ENCODE measurements at places on chromosomes 1 and 21.

- DNase-seq, result no peak
Measured at GRCh38 chr1:165508291-165508690, 35.5 kb upstream of the LRRC52 start.

- no peak for DNase-seq
Measured at GRCh38 chr1:14246471-14246870, 352.0 kb upstream of the KAZN start.

DNA sequence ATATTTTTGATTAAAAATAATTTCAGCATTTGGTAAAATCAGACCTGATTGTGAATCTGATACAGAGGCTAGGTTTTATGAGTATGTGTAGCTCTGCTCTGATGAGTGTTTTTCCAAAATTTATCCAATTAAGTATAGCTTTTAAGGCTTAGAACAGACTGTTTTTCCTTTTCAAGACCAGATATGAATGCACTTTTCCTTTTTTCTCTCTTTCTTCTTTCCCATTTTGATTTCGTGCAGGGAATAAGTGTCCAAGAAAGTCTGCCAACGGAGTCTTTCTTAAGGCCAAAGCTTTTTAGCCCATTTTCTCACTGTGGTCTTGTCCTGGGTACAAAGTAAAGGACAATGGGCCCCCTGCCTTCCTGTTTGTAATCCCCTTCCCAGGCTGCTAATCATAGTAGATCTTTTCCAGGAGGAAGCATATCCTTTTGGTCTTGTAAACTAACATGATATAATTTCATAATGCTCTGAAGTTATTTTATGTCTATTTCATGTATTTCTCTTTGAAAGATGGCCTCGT, 2.9 kb downstream of the KIF1B start:
- no peak for DNase-seq

DNA sequence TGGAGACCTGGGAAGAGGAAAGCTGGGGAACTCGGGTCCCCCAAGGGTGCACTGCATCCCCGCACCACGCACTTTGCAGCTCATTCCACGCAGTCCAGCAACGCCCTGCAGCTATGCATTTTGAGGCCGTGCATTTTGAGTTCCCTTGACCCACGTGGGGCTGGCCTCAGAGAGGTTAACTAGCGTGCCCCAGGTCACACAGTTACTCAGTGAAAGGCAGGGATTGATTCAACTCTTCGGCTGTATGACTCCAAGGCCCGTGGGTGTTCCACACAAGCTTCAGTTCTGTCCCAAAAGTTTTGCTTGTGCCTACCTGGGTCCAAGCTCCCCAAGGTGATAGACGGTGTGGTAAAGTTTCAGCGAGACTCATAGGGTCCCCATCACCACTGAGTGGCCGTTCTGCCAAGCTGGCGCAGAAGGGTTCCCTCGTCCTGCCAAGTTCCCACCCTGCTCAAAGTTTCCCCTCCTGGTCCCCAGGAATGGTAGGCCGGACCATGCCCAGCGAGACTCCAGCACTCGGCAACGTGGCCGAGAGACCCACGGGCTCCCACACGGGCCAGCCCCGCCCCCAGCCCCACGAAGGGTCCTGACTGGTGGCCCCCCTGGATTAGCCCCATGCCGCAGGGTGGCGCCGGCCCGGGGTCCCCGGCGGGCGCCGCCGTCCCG, 611 bp downstream of the HSPG2 start:
- DNase-seq, result no peak

DNA sequence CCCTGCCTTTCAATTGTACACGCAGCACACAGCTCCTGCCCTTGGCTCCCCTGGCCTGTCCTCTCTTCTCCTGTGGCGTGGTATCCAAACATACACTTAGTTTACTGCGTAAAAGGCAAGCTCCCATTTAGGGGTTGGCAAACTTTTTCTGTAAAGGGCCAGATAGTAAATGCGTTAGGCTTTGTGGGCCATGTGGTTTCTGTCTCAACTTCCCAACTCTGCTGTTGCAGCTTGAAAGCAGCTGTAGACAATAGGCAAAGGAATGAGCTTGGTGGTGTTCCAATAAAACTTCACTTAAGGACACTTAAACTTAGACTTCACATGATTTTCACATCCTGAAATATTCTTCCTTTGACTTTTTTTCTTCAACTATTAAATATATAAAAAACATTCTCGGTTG, 63.3 kb downstream of the RHOU start:
- no peak for DNase-seq

GRCh38 chr1:97128426-97128825, 406.8 kb downstream of the PTBP2 start:
- DNase-seq, result no peak

DNA sequence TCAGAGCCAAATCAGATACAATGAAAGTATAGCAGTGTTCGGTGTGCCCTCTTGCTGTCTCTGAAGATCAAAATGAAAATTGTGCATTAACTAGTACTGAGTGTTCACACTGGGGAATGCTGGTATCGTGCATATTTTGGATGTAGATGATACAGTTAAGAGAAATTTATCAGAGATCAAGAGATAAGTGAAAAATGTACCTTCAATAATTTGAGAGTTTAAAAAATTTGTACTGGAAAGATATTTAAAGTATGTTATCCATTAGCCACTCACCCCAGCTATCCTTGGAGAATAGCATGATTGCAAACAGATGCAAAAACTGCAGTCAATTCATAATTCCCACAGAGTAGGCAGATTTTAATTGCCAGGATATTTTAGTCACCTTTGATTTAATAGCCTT, 56.4 kb downstream of the GREM2 start:
- DNase-seq, result no peak

DNA sequence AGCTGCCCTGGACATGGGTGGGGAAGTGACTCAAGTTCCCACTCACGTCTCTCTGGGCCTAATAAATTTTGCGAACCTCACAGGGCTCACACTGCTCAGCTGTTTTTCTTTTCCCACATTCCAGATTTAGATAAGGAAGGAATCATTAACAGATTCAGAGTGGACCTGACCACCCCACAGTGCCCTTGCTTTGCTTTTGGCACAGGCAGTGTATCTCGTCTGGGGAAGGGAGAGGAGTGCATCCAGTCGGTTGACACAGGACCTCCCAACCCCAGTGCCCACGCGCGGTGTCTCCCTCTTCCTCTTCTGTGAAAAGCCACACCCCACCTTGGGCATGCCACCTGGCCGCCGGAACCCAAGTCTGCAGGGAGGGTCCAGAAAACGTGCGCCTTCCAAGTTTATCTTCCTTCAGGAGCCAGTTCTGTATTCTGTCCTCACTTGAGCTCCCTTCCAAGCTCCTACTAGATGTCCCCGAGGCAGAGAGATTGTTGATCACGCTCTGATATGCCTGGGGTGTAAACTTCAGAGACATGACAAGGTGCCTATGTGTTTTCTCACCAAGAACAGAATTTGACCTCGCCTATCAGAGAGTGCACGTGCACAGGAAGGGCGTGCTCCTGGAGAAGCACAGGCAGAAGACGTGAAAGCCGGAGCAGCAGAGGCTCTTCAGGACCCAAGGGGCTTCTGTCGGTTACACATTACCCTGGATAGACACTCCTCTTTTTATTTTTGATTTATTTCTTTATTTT, 9.5 kb upstream of the SLC2A5 start:
- no peak for DNase-seq

- DNase-seq, result no peak
Measured at GRCh38 chr1:220367833-220368232, 95.6 kb upstream of the RAB3GAP2 start.

DNA sequence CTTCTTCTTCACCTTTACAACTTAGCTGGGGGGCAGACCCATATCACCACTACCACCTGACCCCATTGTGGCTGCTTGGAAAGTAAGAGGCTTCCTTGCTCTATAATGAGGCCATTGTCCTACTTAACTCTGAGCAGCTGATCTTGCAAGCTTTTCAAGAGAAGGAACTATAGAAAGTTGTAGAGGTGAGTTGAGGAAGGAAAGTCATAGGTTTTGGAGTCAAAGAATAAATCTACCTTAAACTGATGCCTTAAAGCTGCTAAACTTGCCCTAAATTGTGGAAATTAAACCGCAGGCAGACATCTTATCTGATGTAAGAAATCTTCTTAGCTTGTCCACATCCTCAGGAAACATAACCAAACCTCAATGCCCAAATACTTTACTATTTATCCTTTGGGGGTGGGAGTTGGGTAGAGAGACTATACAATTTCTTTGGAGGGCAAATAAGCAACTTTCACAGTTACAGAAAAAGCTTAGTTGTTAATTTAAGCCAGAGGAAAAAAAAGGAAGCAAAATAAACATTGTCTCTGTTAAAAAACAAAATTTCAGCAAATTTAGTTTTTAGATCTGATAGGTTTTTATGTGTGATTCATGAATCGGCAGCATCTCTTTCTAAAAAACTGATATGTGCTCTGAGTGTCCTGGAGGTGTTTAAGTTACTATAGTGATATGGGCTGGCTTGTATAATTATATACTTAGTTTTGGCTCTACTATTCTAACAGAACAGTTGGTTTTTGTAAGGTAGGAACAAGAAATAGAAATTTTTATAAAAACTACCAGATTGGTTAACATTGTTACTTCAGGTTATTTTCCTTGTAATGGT, 4.7 kb downstream of the IL23R start:
- DNase-seq, result no peak

DNA sequence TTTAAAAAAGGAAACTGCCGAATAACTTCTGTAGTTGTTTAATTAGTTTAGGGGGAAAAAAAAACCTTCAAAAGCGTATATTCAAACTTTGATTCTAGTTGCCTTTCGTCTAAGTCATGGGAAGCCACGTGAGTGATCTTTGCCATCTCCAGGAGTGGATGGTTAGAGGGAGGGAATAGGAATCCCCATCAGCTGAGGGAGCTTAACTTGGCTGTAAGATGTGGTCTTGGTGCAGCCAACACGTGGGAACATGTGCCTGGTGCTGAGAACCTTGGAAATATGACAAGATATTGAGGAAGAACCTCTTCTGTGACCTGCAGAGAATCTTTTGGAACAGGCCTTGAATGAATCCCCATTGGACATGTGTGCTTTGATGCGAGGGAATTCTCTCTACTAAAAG, 1.7 kb downstream of the BACE2 start:
- no peak for DNase-seq

GRCh38 chr21:42125571-42126544, 54.7 kb downstream of the UMODL1 start:
- DNase-seq, result no peak

DNA sequence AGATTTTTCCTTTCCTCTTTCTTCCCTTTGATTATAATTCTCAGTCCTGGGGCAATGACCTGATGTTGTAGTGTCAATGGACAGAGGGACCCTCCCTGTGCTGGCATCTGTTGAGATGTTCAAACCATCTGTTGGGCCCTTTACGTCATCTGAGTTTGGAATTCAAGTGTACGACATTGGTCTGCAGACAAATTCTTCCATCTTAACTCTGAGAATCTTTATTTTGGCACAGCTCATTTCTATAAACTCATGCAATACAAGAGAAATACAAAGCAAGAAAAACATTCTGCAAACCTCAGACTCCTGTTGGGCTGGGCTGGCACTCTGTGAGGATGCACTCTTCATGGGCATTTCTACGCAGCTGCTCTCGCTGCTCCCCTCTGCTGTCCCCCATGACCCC, 54.2 kb downstream of the IFI44 start:
- DNase-seq, result no peak

DNA sequence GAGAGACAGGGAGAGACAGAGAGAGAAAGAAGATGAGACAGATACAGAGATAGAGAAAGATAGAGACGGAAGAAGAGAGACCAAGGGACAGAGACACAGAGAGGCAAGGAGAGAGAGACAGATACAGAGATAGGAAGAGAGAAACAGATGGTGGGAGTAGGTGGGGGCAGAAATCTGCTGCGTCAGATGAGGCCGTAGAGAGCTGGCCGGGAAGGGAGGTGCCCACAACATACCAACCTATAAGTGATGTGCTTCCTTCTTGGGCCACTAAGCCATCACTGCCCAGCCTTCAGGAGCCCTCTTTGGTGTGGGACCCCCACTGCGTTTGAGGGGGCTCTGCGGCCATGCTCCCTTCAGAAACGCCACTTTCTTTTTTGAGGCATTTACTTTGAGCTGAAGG, 307.6 kb upstream of the VAMP3 start:
- no peak for DNase-seq

DNA sequence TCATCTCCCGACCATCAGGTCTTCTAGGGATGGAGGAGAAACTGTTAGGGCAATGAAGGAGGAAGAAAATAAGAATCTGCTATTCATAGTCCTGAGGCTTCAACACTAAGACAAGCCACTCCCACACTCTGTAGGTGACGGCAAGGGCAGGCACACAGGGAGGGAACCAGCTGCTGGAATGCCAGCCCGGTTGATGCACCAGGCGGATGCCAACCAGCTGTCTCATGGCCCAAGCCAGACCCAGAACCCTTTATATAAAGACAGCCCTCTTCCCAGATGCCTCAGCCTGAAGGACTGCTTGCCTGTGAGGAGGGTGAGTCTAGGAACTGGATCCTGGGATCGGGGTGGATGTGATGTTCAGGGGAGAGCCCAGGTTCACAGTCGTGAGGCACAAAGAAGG, at the start of gene KPRP:
KPRP (plus strand) TSS at position 279 of the 400 bp plus-strand sequence. CDS start 1,564 bp downstream, outside the sequence.
- DNase-seq, result no peak

DNA sequence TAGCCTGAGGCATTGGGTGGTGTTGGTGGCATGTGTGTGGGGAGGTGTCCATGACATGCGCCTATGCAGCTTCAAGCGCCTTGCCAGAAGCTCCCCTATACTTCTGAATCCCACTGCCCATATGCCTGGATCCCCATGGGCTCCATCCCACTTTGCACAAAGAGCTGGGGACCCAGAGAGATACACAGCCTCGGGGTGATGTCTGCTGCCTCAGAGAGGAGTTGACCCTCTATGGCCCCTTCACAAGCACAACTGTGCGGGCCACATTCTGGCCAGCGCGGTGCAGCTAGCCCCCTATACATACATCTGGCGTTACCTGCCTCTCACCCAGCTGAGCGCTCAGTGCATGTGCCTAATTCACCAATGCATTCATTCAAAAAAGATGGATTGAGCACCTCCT, 9.6 kb upstream of the PTPRF start:
- no peak for DNase-seq

DNA sequence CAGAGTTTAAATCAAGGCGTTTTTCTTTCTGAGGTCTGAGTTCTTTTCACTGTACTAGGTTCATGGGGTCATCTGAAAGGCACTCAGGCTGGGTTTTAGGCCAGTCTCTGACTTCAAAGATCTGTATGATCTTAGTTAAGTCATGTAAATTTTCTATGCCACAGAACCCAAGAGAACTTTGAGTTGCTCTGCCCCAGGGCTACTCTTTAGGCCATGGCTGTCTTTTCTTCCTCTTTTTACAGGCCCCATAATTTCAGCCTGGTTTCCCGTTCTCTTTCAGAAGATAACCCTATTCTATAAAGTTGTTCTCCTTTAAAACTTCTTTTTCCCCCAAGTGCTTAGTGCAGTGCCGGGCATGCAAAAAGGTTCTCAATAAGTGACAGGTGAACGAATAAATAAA, 26.1 kb downstream of the METTL13 start:
- no peak for DNase-seq

DNA sequence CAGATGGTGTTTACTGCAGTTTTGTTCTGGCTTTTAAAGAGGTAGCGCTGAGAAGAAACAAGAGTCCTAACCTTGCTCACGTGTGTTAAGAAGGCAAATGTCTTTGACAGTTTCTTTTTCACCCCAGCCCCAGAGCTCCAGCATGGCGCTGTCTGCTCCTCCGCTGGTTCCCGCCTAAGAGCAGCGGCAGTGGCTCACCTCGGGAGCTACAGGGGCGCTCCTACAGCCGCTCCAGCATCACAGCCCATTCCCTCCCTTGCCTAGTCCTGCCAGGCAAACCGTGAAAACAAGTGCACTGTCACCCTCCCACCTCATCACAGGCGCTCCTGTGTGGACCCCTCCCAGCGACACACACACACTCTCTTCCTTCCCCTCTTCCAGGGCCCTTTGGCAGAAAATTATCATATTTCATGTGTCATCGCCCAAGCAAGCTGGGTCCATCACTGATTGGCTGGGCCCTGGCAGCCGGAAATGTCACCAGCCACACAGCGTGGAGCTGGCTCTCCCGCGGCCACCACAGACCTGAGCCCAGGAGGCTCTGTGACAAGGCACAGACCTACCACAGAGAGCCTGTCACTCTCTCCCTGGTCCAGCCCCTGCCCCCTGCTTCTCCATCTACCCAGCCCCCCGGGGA, 1.2 kb upstream of the HIVEP3 start:
- DNase-seq, result peak; percentile 76

All from H54 (cell line).